ENCODE measurements at places on chromosomes 6 and 20.

- DNase-seq: no peak
Observed at GRCh38 chr20:6014957-6015356, 38.9 kb downstream of the LRRN4 start.

- DNase-seq: no peak
Observed at GRCh38 chr6:22747571-22747970, 178.2 kb downstream of the HDGFL1 start.

- DNase-seq: no peak
Observed at GRCh38 chr6:74606582-74607071, 599.2 kb downstream of the COL12A1 start.

GRCh38 chr6:11251553-11252360 is 19.3 kb upstream of the NEDD9 start:
- DNase-seq: no peak

- DNase-seq: no peak
Observed at GRCh38 chr6:131914234-131914633, 36.9 kb downstream of the CCN2 start.

DNA sequence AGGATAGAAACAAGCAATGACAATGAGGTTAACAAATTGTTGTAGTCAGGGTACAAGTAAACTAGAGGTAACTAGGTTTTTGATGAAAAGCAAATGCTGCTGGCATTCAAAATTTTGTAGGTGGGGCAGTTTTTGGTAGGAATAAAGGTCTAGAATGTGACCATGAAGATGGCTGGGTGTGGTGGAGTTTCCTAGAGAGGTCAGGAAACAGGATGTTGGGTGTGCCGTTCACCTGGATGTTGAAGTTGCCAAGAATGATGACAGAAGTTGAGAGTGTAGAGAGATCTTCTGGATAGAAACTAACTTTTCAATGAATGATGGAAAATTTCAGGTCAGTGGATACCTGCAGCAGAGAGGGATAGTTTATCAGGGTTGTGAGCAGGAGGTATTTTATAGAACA is 22.7 kb downstream of the MAPK14 start:
- DNase-seq: no peak

DNA sequence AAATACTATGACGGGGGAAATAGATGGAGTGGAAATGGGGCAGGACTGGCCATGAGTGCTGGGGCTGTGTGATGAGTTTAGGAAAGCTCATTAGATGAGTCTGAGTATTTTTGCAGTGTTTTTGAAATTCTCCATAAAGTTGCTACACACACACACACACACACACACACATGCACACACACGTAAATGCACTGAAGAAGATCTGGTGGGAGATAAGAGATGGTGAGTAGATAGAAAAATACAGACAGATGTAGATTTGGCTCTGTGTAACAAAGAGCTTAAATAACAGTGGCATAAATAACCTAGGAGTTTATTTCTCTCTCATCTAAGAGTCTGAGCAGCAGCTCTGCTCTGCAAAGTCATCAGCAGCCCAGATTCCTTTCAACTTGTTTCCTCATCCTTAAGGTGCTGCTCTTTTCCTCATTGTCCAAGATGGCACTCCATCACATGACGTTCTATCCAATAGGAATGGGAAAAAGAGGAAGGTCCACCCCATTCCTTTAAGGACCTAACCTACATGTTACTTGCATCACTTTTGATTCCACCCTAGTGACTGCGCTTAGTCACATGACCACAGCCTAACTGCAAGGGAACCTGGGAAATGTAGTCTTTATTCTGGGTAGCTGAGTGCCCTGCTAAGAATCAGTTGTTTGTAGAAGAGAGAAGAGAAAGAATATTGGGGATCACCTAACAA is 76.4 kb downstream of the EYA2 start:
- DNase-seq: no peak

GRCh38 chr6:120785459-120786086 is 548.7 kb downstream of the TBC1D32 start:
- DNase-seq: no peak

- no peak for DNase-seq
Observed at GRCh38 chr6:14699803-14700601, 545.9 kb upstream of the JARID2 start.

DNA sequence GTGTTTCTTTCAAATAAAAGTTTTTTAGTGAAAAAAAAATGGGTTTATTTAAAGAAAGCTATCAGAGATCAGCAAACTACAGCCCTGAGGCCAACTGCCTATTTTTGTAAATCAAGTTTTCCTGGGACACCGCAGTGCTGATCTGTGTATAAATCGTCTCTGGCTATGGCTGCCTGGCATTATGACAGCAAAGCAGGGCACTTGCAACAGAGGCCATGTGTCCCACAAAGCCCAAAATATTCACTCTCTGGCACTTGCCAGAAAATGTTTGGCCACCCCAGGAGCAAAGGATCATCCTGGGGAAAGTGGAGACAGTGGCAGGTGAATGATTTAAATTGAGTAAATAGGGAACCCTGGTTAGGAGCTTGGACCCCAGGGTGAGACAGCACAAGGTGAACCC is 291.6 kb downstream of the PREX1 start:
- no peak for DNase-seq

GRCh38 chr6:90003941-90004340 is 109.7 kb downstream of the GJA10 start:
- DNase-seq: no peak

DNA sequence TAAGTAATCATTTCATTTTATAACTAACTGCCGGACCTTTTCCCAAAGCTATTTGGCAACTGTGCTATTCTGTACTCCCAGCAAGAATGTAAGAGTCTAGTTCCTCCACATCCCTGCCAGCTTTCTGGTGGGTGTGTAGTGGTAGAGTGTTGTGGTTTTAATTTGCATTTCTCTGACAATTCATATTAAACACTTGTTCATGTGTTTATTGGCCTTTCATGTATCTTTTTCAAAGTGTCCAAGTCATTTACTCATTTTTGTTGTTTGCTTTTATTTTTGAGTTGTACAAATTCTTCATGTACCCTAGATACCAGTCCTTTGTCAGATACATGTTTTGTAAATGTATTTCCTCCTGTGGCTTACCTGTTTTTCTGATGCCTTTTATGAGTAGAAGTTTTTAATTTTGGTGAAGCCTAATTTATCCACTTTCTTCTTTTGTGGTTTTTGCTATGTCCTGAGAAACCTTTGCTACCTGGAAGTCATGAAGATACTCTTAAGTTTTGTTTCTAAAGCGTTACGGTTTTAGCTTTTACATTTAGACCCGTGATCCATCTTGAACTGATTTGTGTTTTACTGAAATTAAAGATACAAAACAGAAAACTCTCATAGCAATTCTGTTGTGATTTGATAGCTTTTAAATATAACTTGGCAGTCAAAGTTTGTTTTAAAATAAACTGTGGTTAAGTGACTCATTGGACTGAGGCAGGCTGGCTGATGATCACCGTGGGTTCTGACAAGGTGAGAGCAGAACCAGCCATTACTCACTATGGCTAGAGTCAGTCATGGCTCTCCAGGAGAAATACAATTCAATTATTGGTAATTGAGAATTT is 8.0 kb downstream of the MYLIP start:
- DNase-seq: peak; percentile 68

GRCh38 chr6:21596949-21597682 is 3.6 kb downstream of the SOX4 start:
- no peak for DNase-seq

GRCh38 chr20:19602675-19603375 is 155.2 kb upstream of the RIN2 start:
- no peak for DNase-seq

- no peak for DNase-seq
Observed at GRCh38 chr6:76472858-76473257, 400.4 kb upstream of the IMPG1 start.

DNA sequence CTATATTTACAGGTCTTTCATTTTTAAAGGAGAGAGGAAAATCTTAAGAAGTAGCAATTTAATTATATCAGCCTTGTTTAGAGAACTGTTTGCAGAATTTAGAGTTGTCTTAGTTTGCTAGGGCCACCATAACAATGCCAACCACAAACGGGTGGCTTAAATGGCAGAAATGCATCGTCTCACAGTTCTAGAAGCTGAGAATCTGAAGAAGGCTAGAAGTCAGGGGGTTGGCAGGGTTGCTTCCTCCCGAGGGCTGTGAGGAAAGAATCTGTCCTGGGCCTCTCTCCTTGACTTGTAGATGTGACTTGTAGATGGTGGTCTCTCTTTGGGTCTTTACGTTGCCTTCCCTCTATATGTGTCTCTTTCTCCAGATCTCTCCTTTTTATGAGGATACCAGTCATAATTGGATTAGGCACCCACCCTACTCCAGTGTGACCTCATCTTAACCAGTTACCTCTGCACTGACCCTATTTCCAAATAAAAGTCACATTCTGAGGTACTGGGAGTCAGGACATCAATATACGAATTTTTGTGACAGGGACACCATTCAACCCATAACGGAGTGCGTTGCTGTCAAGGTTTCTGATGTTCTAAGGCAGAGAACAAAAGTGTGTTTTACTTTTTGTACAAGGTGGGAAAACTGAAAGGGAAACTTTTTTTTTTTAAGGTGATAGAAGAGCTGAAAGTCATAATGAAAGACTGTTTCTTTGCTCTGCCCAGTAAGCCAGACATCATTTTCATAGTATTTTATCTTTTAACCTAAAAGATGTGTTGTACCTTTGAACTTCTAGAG is 84.4 kb downstream of the SAMD3 start:
- DNase-seq: peak; percentile 11

- DNase-seq: no peak
Observed at GRCh38 chr20:49280463-49281058, 2.7 kb upstream of the ZNFX1 start.

GRCh38 chr20:23448167-23448566 is 4.5 kb downstream of the CST11 start:
- DNase-seq: no peak

DNA sequence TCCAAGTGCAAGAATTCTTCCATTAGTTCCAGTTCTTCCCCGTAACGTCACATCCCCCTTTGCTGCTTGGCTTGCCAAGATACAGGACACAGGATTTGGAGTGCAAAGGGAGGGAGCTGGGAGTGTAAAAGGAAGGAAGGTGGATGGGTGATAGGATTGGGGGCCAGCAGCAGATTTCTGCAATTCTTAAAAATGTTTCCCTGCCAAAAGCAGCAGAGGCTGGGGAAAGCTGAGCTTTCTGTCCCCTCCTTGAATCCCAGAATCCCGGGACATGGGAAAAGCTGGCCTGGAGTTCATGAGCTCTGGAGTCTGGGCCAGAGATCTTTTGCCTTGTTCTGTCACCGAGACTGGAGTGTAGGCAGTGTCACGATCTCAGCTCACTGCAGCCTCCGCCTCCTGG is 60.0 kb upstream of the EPB41L1 start:
- no peak for DNase-seq

DNA sequence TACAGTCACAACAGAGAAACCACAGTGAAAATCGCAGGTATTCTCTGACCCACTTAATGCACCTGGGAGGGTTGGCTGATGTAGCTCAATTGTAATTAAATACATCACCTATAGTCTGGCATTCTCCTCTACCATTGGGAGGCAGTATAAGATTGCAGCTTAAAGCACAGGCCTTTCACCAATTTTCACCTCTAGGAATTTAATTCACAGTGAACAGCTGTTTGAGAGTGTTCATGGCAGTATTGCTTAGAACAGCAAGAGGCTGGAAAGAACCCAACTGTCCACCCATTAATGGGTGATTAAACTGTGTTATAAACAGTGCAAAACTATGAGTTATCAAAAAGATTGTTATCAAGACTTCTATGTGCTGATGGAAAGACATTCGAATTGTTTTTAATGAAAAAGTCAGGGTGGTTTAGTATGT is 2.0 kb downstream of the EDEM2 start:
- DNase-seq: no peak

- DNase-seq: no peak
Observed at GRCh38 chr20:36180323-36180722, 25.8 kb downstream of the EPB41L1 start.

DNA sequence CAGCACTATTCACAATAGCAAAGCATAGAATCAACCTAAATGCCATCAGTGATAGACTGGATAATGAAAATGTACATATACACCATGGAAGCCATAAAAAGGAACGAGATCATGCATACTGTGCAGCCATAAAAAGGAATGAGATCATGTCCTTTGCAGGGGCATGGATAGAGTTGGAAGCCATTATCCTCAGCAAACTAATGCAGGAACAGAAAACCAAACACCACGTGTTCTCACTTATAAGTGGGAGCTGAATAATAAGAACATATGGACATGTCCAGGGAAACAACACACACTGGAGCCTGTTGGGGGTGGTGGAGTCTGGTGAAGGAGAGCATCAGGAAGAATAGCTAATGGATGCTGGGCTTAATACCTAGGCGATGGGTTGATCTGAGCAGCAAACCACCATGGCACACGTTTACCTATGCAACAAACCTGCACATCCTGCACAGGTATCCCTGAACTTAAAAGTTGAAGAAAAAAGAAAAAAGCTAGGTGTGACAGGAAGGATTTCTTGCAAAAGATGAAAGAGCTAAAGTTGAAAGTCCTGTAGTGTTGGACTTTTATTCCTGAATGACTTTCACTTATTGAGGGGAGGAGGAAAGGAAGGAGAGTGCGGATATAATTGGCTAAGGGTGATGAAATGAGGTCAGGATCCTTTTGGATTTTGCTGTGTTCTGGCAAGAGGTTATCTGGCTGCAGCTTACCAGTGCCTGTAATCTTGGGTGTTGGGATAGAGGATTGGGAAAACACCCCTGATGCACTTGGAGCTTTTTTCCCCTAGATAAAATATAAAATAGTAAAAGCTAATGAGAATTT is 8.5 kb downstream of the TRMT11 start:
- no peak for DNase-seq

- DNase-seq: no peak
Observed at GRCh38 chr6:18693881-18694280, 306.7 kb downstream of the RNF144B start.

GRCh38 chr6:133587546-133588160 is 301.3 kb upstream of the TCF21 start:
- DNase-seq: no peak

GRCh38 chr6:135983718-135984343 is 132.3 kb downstream of the PDE7B start:
- DNase-seq: no peak

DNA sequence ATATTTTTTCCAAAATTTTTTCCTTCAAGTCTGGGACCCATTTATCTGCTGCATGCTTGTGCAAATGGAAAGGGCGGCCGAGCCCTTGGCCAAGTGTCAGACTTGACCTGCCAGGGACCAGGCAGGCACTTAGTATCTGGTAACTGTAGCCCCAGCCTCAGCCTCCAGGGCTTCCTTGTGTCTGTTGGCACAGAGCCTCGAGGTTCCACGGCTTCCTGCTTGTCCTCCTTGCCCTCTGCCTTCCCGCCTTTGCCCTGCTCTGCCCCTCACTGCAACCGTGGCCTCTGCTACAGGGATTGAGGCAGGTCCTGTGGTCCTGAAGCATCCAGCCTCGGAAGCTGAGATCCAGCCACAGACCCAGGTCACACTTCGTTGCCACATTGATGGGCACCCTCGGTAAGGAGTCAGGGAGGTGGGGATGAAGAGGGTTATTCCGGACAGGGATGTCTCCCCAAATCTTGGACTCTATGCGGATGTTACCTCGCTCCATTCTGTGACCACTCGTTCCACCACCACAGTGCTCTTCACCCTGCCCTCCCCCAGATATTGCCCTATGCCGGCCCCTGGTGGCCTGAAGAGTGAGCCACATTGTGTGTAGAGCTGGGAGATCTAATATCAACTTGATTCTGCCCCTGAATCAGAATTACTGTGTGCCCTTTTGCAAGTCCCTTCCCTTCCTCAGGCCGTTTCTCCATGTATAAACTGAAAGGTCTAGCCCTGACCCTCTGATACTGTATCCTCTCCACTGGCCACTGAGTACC is 41.5 kb upstream of the SRF start:
- peak; percentile 37 for DNase-seq

Measured in CD4-positive, alpha-beta T cell treated with Interleukin-17A for 4 hours (primary cell).